ENCODE measurements at places on chromosomes 7 and 10. TPM values are rescaled to one million over a fixed set of nuclear protein-coding genes. Genes with fewer than 3 reads are reported as not detected.

Gene CNTNAP2
- total RNA-seq: 10.6 TPM

GRCh38 chr7:11792166-11792565, 39.8 kb downstream of the THSD7A start:
- no peak overlapping the region for H3K4me3 ChIP-seq
- H3K4me1 ChIP-seq: no peaks in the 10 kb centered on the region
- no peak overlapping the region for H3K27ac ChIP-seq
- H3K27me3 ChIP-seq: no peaks in the 10 kb centered on the region
- no peak for DNase-seq

Gene NKX2-3
- not detected for total RNA-seq

Gene ATXN7L1
- total RNA-seq: 12.6 TPM

Gene ENTPD1
- 9.3 TPM for total RNA-seq

- H3K36me3 ChIP-seq: no peaks in the 10 kb centered on the region
- H3K27ac ChIP-seq: no peak overlapping the region
- no peak overlapping the region for H3K4me3 ChIP-seq
Measured at GRCh38 chr10:111560027-111560426, 483.2 kb downstream of the ADRA2A start.

Gene CPA2
- total RNA-seq: not detected

Gene TMEM213
- not detected for total RNA-seq

- peak; percentile 48 for DNase-seq
- H3K36me3 ChIP-seq: no peaks in the 10 kb centered on the region
- no peak overlapping the region for H3K27ac ChIP-seq
- peaks cover 2% of the 10 kb centered on the region for H3K4me1 ChIP-seq
Measured at GRCh38 chr10:86363184-86363832, 3.3 kb downstream of the GRID1 start.

All from prostate gland (tissue), 2 donors.